CD4-positive, alpha-beta T cell treated with Interferon alpha-2 for 1 hour (primary cell): ENCODE measurements at places on chromosomes 6 and 20.

DNA sequence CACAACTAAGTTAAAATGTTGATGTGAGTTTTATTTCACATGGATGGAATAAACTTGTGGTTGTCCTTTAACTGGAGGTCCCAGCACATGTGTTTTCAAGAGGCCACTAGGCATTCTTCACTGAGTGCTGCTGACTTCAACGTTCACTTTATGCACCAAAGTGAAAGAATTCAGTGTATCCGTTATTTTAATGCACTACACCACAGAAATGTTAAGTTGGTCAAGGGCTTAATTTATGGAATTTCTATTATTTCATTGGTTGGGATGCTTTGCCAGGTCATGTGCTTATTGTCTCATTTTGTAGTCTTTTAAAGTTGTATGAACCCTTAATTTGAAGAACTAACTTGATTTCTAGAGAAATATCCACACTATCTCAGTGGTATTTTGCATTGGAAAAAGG is 106.4 kb downstream of the PPP1R14C start:
- no peak for DNase-seq

DNA sequence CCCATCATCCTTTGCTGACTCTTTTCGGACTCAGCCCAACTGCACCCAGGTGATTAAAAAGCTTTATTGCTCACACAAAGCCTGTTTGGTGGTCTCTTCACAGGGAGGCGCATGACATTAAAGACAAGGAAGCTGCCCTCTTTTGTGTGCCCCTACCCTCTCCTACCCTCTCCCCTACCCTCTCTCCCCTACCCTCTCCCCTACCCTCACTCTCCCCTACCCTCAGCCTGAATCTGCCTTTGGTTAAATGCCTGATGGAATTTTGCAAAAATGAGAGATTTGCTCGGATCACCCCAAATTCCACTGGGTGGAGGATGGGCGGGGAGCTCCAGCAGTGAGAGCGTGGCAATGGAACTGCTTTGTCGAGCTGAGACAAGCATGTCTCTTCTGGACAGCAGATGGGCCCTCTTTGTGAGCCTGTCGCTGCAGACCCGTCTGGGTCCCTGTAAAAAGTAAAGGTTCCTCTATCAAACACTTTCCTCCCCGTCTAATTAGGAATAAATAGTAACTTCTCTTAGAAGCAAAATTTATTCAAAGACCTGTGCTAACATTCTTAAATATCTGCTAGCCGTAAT is 76.4 kb upstream of the MLN start:
- no peak for DNase-seq

DNA sequence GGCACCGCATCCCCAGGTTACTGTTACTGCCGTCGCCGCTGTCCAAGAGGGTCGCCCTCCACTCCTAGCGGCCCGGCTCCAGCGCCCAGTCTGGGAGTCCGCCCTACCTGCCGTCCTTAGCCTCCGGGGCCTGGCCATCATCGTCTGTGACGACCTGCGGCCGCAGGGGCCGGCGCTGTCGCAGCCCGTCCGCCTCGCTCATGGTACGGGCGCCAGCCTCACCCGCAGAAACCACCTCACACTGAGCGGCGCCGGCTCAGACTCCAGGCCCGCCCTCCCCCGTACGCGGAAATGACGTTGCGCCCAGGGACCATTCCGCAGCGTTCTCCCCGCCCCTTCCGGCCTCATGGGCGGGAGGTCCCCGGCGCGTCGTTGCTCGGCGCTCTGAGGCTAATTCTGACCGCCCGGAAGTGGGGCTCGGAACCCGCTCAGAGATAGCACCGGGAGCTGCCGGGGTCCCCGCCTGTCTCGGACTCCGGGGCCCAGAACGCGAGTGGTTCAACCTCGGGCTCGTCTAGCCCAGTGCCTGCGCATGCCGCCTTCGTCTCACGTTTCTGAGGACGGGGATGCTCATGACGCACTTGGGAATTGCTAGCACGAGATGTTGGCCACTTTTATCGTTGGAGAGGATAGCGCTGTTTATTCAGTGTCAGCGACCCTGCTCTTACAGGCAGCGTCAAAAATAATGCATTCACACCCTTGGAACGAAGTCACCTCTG is at the start of gene APMAP:
Gene APMAP, minus strand, starts transcription at position 265 of the 719 bp plus-strand sequence. Its CDS starts 63 bp downstream, at position 202.
- peak; percentile 94 for DNase-seq

GRCh38 chr6:169490830-169491229 is 211.0 kb downstream of the WDR27 start:
- no peak for DNase-seq

GRCh38 chr6:87917886-87918285 is 129.8 kb upstream of the SPACA1 start:
- DNase-seq: no peak

GRCh38 chr6:87393026-87393622 is 14.6 kb upstream of the CFAP206 start:
- peak; percentile 22 for DNase-seq

GRCh38 chr6:35304299-35304698 is 6.7 kb downstream of the DEF6 start:
- no peak for DNase-seq

DNA sequence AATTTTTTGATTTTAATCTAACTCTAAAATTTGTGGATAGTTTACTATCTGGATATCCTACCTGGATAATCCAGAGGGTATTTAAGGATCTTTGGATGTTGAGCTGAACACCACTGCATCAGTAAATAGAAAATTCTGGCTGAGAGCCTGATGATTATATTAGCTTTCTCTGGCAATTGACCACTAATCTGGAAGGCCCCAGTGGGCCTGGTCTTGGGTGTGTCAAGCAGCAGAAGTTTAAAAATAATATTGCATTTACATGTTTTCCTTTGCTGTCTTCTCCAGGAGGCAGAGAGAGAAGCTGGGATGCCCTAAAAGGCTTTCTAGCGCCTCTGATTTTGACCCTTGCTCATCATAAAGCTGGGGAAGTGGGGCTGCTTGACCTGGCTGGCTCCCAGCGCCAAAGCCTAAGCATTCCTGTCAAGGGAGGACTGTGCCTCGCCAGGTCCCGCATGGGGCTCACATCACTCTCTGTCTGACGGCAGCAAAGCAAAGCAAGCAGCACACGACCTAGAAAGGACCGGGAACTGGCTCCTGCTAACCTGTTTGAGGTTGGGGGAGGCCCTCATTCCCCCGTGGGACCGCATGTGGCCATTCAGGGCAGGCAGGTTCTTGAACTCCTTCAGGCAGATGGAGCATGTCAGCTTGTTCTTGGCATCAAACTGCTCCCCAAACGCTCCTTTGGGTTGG is 46.6 kb upstream of the MRPS10 start:
- no peak for DNase-seq

GRCh38 chr6:108541843-108542759 is 18.6 kb upstream of the FOXO3 start:
- DNase-seq: peak; percentile 76

- no peak for DNase-seq
Measured at GRCh38 chr6:15266423-15266996, 20.6 kb downstream of the JARID2 start.
